ENCODE measurements at places on chromosomes 5 and 9. TPM values are rescaled to one million over a fixed set of nuclear protein-coding genes. Genes with fewer than 3 reads are reported as not detected.

DNA sequence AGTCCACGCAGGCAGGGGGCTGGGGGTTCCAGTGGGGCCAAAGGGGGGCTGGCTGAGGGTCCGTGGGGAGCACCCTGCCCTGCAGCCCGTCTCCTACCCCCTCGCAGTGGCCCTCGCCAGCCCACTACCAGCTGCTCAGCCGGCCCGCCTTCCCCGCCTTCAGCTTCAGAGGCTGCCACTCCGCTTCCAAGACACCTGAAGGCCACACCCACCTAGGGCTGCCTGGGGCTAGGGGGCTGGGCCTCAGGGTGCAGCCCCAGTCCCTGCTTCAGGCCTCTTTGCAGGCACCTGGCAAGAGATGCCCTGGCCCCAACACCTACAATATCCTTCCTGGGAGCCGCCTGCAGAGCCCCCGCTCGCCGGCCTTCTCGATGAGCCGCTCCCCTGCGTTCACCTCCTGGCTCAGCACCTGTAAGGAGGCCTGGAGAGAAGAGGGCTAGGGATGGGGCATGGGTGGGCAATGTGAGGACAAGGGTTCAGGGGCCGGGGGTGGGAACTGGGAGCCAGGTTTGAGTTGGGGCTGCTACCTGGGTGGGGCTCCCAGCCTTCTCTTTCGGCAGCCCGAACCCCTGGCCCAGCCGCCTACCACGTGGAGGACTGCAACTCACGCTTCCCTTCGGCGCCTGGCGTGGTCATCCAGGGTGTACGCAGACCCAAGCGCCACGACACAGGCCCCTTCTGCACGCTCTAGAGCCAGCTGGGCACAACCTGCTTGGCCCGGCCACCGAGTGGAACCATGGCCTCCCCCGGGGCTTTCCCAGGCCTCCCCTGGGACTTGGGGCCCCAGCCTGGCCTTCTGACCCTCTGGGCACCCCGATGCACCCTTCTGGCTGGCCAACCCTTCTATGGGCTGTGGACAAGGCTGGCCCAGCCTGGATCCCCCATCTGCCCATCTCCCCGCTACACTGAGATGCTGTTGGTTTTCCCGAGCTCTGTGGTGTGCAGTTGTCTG, 1.7 kb downstream of the STPG3 start:
- no peak for DNase-seq

DNA sequence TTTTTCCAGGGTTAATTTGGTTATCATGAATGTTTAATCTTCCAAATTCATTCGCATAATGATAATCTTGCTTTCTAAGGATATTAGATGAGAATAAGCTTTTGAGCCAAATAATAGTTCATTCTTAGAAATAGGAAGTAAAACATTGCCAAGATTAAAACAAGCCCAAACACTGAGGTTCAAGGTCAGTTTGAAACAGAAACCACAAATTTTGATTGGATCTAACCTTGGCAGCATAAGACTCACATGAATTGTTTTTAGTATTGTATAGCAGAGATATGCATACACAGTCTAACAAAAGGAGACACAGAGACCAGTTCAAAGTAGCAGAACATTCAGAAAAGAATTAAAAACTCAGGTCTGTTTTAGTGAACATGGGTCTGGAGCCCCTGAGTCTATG, 43.4 kb upstream of the VCAN start:
- peak; percentile 6 for DNase-seq

DNA sequence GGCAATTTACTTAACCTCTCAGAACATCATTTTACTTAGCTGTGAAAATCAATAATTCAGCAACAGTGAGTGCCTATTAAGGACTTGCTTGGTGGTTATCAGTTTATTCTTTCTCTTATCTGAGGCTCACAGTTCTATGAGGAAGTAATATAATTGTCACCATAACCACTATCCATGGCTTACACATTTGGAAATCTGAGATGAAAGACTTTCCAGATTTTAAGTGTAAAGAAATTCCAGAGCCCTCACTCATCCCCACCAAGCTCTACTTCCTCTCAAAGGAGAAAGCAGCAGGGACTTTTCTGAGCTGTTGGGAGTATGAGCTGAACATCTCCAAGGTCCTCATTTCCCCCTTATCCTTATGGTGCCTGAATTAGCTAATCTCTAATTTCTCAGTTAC, 321.5 kb downstream of the FBXL7 start:
- no peak for DNase-seq

GRCh38 chr5:167242701-167243100, 1048.7 kb upstream of the WWC1 start:
- DNase-seq = no peak

GRCh38 chr9:113307396-113307975, 4.3 kb upstream of the RNF183 start:
- no peak for DNase-seq

DNA sequence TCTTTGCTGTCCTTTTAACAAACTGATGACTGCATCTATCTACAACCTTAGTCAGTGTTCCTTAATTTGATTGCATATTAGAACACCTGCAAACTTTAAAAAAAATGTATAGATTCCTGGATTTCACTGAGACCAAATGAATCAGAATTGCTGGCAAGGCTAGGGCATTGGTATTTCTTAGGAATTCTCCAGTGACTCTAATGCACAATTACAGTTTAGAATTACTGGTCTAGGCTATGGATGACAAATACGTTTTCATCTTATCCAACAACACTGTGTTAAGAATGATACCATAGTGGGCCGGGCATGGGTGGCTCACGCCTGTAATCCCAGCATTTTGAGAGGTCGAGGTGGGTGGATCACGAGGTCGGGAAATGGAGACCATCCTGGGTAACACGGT, 545.9 kb upstream of the RIOK2 start:
- no peak for DNase-seq

DNA sequence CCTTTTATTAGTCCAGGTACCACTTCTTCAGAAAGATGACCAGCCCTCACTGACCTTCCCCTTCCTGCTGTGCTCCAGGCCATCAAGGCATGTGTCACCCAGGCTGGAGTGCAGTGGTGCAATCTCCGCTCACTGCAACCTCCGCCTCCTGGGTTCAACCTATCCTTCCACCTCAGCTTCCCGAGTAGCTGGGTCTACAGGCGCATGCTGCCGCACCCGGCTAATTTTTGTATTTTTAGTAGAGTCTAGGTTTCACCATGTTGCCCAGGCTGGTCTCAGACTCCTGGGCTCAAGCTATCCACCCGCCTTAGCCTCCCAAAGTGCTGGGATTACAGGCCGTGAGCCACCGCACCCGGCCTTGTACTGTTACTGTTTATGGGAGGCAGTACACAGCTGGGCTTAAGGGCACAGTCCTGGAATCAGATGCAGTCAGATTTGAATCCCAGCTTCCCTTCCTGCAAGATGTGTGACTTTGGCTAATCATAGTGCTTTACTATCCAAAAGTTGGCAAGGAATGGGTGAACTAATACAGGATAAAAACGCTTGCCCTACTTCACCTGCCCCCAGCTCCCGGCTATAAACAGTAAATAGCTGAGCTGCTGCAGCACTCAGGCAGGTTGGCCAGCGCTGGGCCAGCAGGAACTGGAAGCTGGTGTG, 483 bp upstream of the EIF4EBP3 start:
- no peak for DNase-seq

- DNase-seq = no peak
These were observed 46.1 kb upstream of the IL7R start for GRCh38 chr5:35810601-35811000.

DNA sequence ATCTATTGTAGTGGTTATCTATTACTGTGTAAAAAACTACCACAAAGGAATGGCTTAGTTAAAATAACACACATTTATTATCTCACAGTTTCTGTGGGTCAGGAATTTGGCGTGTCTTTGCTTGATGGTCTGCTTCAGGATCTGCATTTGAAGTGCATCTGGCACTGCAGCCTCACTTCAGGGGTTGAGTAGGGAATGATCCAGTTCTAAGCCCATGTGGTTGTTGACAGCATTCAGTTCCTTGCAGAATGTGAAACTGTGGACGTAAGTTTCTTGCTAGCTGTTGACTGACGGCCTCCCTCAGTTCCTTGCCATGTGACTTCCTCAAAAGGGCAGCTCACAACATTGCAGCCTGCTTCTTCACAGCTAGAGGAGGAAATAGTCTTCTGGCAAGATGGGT, 2.1 kb upstream of the OGN start:
- DNase-seq = peak; percentile 16

DNA sequence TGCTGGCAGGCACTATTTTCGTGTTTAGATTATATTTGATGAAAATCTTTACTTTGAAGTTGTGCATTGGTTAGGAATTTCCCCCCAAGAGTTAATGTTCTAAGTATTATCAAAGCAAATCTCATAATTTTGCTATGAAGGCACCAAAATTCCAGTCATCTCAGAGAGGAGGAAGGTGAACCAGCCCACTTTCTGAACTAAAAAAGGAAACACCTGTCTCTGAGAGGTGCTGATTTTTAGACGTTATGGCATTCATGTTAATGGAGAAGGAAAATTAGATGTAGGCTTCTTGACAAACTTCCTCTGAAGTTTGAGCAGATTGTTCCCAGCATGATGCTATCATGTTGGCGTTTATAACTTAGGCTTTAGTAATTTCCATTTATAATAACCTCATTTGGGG, 432.9 kb upstream of the ACTBL2 start:
- DNase-seq = no peak

DNA sequence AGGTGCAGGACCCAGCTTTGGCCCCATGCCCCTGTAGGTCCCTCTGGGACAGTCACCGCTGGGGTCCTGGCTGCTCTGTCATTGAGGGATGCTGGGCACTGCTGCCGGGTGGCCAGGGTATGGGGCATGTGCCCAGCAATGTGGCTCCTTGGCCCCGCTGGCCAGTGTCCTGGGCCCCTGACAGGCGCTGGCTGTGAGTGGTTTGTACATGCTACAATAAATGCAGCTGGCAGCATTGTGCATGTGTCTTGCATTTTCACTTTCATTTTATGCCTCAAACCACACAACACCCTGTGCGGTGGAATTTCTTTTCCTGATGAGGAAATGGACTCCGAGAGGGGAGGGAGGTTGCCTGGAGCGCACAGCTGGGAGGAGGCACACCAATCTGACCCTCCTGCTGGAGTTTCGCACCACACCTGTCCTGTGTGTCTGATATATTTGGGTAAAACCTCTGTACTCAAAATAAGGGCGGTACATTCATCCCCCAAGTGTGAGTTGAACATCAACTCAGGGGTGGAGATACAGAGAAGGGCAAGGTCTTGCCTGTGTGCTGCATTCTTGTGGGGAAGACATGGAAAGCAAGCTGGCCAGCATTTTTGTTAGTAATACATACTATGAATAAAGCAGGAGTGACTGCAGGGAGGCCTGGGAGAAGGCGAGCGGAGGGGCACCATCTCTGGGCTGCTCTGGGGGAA, 11.7 kb downstream of the TSPAN17 start:
- peak; percentile 75 for DNase-seq

DNA sequence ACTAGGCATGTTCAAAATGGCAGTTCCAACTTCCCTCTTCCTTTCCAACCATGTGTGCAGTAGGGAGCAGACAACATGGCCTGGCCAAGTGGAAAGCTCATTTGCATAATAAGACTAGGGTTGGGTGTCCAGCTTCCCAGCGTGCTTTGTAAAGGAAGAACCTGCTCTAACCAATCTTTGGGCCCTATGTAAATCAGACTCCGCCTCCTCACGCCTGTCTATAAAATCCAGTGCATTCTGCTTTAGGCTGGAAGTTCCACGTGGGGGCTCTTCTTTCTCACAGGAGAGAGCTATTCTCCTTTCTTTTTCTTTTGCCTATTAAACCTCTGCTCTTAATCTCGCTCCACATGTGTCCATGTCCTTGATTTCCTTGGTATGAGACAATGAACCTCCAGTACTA, 83.4 kb downstream of the GCNT1 start:
- no peak for DNase-seq

DNA sequence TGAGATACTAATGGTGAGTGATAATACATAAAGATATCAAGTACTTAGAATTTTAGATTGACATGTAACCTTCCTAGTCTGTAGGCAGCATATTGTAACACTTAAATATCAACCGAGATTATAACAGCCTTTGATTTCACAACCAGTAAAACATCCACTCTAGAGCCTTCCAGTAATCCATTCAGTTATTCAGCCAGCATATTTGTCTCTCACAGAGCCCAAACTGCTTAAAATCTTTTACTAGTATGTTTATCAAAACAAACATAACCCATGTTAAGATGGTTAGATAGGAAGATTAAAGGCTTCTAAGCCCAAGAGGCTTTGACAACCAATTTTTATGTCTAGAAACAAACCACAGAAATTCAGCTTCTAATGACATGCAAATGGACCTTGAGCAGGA, 177.9 kb upstream of the FST start:
- DNase-seq = no peak

DNA sequence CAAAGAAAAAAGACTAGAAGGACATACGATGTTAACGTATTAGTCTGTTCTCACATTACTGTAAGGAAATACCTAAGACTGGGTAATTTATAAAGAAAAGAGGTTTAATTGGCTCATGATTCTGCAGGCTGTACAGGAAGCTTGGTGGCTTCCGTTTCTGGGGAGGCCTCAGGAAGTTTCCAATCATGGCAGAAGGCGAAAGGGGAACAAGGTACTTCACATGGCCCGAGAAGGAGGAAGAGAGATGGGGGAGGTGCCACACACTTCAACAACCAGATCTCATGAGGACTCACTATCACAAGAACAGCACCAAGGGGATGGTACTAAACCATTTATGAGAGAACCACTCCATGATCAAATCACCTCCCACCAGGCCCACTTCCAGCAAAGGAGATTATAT, 110.1 kb downstream of the CARTPT start:
- no peak for DNase-seq

- no peak for DNase-seq
These were observed 49.8 kb downstream of the TMOD1 start for GRCh38 chr9:97551308-97551707.

- no peak for DNase-seq
These were observed 66.4 kb upstream of the POU5F2 start for GRCh38 chr5:93807846-93808245.

DNA sequence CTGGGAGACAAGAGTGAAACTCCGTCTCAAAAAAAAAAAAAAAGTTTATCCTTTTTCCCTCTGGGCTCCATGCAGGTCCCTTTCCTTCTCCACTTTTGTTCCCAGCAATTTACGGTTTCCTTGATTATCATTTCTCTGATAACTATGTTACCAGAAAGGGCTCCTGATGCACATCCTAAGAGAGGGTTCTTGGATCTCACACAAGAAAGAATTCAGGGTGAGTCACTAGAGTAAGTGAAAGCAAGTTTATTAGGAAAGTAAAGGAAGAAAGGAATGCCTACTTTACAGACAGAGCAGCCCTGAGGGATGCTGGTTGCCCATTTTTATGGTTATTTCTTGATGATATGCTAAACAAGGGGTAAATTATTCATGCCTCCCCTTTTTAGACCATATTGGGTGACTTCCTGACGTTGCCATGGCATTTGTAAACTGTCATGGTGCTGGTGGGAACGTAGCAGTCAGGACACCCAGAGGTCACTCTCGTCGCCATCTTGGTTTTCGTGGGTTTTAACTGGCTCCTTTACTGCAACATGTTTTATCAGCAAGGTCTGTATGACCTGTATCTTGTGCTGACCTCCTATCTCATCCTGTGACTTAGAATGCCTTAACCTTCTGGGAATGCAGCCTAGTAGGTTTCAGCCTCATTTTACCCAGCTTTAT, 13.5 kb upstream of the MELK start:
- no peak for DNase-seq

GRCh38 chr9:119844431-119844830, 475.2 kb upstream of the BRINP1 start:
- DNase-seq = no peak

Gene PDZD2
- 13.5 TPM for total RNA-seq

Gene HK3
- total RNA-seq = 3.5 TPM

Gene SVEP1
- total RNA-seq = under 0.01 TPM

Gene KIF3A
- 1.1 TPM for total RNA-seq

Gene SPINK7
- not detected for total RNA-seq

Gene OR2V2
- total RNA-seq = under 0.01 TPM

Gene ANKRD18B
- total RNA-seq = under 0.01 TPM

Gene SPATA6L
- not detected for total RNA-seq

Gene MAST4
- total RNA-seq = 19.9 TPM

Gene GPR150
- 0.54 TPM for total RNA-seq

All from hematopoietic multipotent progenitor cell (in vitro differentiated cells).